T47D (cell line): ENCODE measurements at places on chromosomes 12 and 14.
A peak's percentile ranks its signal among the peaks of the same experiment; 100 is the strongest.

GRCh38 chr12:132475304-132476037 lies 14.5 kb upstream of the FBRSL1 start:
- no peak for DNase-seq

DNA sequence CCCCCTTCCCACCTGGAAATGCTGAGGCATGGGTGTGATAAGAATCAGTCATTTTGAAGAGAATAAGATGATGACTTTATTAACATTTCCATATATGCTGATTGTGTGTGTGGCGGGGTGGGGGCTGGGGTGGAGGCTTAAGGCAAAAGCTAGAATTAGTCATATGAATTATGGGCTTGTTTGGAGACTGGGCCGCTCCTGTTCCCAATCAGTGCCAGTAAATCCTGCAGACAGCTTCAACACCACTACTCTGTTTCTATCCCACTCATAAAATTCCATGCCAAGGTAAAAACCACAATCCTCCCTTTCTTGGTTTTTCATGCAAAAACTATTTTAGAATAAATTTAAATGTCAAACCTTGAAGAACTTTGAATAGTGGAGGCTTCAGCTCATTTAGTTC lies 29.9 kb upstream of the SLC38A2 start:
- DNase-seq = no peak

DNA sequence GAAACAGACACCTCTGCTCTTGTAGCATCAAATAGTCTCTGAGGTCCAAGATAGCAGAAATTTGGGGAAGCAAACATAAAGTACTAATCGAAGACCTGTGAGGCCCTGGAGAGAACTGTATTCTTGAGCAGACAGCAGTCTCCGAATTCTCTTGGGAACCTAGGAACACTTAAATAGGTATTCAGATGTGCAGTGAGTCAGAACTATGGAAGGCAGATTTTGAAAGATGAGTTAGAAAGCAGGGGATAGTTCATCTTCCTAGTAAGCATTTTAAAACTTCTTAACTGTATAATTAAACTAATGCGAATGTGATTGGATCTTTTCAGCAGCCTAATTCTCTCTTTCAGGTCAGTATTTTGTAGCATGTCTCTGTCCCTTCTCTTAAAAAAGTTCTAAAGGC lies 30.6 kb downstream of the NAA30 start:
- DNase-seq = no peak

- no peak for DNase-seq
Measured at GRCh38 chr12:49680075-49680474, 27.1 kb downstream of the FMNL3 start.

GRCh38 chr12:132651444-132652100 lies 33.0 kb downstream of the P2RX2 start:
- DNase-seq = no peak

DNA sequence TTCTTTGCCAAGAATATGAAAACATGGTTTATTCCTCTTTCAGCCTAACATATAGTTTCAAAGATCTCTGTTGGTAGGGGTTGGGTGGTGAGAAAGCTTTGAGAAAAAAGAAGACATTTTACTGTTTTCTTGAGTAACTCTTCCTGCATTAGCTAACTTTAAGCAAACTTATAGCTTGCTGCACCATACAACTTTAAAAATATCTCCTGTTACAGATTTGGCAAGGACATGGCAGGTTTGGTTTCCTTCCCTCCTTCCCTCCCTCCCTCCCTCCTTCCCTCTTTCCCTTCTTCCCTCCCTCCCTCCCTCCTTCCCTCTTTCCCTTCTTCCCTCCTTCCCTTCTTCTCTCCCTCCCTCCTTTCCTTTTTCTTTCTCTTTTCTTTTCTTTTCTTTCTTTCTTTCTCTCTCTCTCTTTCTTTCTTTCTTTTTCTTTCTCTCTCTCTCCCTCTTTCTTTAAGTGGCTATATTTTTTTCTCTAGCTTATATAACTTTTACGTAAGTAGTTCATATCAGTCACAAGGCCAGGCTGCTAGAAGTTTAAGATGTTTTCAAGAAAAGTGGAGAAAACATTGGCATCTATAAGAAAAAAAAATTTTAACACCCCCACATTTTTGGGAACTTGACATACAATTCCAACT lies 26.0 kb upstream of the ANO6 start:
- DNase-seq = no peak

GRCh38 chr14:61533513-61534255 lies 161.6 kb upstream of the HIF1A start:
- no peak for DNase-seq

- DNase-seq = peak; percentile 84
Measured at GRCh38 chr12:52139579-52140062, 52.2 kb downstream of the KRT80 start.

DNA sequence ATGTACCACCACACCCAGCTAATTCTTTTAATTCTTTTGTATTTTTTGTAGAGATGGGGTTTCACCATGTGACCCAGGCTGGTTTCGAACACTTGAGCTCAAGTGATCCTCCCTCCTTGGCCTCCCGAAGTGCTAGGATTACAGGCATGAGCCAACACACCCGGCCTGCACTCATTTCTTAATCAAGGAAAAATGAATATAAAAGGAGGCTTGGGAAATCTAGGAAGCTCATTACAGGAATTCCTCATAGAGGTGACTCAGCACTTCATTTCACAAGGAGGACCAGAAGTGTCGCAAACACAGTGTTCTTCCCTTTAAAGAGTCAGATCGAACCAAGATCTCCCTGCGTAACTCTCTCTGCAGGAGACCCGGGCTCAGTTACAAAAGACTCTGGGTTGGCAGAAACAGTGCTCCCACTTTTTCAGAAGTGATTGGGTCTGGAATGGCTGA lies 30.3 kb downstream of the NFKBIA start:
- peak; percentile 72 for DNase-seq

DNA sequence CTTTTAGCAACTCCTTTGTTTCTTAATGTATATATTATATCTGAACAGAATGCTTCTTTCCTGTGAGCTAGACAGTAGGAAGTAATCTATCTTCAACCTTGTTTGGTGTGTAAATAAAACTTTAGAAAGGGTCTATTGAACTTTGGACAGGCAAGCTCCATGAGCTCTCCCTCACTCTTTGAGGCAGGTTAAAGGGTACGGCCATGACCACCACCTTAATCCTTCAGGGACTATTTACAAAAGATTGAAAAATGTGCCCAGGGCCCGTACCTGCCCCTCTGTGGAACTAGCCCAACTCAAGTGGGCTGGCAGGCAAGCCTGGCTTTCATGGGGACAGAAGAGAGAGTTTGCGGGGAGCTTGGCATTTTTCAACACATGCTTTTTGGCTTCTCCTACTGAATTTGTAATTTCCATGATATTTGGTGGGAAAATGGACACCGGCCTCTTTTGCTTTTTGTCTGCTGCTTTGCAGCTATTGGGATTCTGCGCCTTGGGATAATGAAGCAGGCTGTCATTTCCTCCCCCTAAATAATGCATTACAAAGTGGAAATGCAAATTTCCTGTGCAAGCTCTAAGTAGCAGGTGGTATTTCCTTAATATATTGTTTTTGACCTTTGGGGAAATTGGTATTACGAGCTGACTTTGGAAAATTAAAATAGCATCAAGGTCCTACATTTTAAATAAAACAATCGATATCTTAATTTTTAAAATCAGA lies 106.0 kb downstream of the HMGA2 start:
- no peak for DNase-seq

GRCh38 chr14:52015411-52016030 lies 26.2 kb downstream of the RTRAF start:
- peak; percentile 17 for DNase-seq

GRCh38 chr12:93341409-93342049 lies 36.2 kb upstream of the NUDT4 start:
- no peak for DNase-seq

DNA sequence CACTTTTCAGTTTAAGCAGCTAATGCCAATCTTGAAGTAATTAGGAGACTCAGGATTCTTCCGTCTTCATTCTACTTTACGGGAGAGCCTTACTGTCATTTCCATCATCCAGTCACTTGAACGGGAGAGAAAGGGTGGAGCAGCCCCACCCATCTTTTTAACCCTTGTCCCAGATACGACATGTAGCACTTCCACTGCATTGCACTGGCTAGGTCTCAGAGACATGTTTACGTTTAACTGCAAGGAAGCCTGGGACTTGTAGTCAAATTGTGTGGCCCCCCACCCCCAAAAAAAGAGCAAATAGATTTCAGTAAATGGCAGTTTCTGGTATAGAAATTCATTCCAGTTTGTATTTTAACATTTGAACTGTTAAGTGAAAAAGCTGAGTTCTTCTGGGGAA lies 46.1 kb upstream of the SYT1 start:
- no peak for DNase-seq

GRCh38 chr12:29799591-29799990 lies 15.8 kb upstream of the TMTC1 start:
- DNase-seq = no peak

- no peak for DNase-seq
Measured at GRCh38 chr12:53941750-53942149, 3.1 kb downstream of the HOXC13 start.

DNA sequence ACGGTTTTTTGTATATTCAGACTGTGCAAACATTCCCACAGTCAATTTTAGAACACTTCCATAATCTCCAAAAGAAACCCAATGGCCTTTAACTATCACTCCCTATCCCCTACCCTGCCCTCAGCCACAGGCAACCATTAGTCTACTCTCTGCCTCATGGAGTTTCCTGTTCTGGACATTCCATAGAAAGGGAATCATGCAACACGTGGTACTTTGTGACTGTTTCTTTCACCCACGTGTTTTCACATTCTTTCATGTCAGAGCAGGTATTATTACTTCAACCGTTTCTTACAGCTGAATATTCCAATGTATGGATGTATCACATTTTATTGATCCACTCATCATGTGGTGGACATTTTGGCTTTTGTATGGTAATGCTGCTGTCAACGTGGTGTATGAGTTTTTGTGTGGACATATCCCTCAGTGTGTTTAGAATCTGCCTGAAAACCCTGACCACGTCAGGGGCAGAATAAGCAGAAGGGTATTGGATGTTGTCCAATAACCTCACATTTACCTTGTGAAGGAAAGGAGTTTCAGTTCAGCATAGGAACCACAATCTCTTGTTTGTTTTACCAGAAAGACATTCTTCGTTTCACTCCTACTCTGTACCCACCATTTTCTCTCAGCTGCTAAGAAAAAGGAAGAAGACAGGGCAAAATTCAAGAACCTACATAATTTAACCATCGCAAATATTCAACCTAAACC lies 107.5 kb upstream of the DYRK2 start:
- no peak for DNase-seq

DNA sequence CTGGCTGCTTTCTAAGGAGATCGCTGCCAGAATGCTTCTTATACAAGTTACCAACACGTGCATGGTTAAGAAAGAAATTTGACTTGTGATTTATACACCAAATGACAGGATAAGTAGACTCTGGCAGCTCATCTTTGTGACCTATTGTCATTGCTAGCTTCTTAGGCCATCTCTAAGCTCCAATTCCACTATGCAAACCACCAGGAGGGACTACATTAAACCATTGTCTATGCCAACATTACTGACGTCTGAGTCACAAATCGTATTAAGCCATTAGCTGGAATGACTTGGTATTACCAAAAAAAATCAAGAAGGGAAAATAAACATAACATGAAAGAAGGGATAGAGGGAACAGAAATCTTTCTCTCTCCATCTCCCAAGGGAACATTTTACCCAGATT lies 15.8 kb upstream of the VPS33A start:
- no peak for DNase-seq

- no peak for DNase-seq
Measured at GRCh38 chr12:30692470-30692869, 3.2 kb downstream of the IPO8 start.

- no peak for DNase-seq
Measured at GRCh38 chr14:55141825-55142224, 12.8 kb downstream of the LGALS3 start.

- no peak for DNase-seq
Measured at GRCh38 chr12:51244269-51244668, 5.6 kb downstream of the DAZAP2 start.

DNA sequence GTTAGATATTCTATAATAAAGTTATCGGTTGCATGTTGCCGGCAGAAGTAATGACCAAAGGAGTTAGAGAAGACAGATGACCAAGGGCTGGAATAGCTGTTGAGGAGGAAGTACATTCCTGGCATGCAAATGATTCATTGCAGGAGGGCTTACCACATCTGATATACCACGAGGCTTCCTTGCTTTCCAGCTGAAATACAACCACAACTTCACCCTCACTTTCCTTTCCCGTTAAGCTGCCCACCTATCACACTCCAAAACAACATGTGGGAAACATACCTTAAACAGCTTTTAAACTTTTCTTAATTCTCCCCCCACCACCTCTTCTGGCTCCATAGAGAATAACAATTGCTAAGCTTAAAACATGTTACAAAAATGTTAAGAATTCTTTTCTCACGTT lies 594.1 kb downstream of the NRXN3 start:
- DNase-seq = no peak
